ENCODE measurements at places on chromosomes 11 and 22.

DNA sequence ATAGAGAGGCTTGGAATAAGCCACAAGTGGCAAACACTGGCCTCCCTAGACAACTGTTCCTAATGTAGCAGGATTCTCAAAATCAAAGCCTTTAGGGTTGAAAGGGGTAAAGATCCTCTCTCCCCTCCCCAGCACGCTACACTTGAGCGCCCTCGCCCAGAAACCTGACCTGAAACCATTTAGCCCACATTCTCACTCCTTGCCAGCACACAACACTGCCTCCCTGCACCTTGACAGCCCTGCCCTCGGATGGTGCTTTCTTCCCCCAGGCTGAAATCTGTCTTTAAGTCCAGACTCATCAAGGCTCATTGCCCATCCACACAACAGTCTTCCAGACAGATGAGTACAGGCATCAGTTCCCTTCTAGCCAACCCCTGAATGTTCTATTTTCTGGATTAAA lies 26.5 kb downstream of the CWC15 start:
- no peak overlapping the region for H3K27ac ChIP-seq
- H3K4me3 ChIP-seq: no peak overlapping the region
- H3K4me1 ChIP-seq: peaks cover 7% of the 10 kb centered on the region

DNA sequence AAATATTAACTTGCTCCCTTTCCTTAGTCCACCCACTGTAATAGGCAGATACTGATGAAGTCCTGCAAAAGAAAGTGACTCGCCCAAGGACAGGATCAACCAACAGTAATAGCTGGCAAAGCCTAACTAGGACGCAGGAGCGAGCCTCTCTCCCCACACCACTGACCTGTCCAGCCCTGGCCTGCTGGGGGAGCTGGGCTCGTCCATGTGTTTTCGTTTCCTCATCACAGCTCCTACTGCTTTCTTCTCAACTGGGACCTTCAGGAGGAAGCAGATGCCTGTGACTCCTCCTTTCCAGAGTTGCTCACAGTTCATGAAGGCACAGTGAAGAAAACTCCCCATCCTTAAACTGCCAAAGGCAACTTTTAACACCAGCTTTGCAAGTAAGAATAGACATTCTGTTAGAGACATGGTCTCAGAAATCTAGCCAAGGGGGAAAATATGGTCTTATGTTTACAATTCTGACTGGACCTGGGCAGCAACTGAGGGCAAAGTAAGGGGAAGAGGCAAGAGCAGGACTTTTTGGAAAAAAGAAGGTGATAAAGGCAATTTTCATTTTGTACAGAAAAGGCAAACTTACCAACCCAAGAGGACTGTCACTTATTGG lies 11.6 kb upstream of the GPHA2 start:
- H3K36me3 ChIP-seq: no peaks in the 10 kb centered on the region
- H3K4me1 ChIP-seq: no peaks in the 10 kb centered on the region
- peaks cover 30% of the 10 kb centered on the region for H3K27me3 ChIP-seq
- H3K27ac ChIP-seq: no peak overlapping the region
- no peak overlapping the region for H3K4me3 ChIP-seq

DNA sequence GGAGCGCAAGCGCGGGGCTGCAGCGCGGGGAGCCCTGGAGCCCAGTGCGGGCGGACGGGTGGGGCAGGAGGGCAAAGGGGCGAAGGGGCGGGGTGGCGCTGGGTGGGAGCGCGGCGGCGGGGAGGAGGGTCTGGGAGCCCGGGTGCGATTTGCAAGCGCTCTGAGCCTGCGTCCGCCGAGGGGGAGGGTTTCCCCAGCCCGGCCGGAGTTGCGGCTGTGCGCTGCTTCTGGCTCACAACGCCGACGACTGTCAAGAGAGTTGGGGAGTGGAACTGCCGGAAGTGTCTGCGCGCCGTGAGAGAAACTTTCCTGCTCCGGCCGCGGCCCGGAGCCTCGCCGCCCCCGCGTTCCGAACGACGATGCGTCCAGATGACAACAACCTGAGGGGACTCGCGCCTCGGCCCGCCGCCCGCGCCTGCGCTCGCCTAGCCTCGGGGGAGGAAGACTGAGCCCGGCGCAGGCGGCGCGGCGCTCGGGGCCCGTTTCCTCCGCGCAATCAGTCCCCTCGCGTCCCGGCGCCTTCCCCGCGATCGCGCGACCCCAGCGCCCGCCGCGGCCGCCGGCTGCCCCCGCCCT lies at the start of gene ARHGAP42:
Gene ARHGAP42 (plus strand): TSS at position 235 of the 576 bp plus-strand sequence. CDS start 391 bp downstream, outside the sequence.
- no peak within 1 kb of the TSS for H3K27ac ChIP-seq
- peak within 1 kb of the TSS; percentile 86 for H3K4me3 ChIP-seq
- peak; percentile 47 for DNase-seq
- peaks cover 11% of the 10 kb centered on the region for H3K4me1 ChIP-seq
- H3K27me3 ChIP-seq: peaks cover 40% of the 10 kb centered on the region
- H3K36me3 ChIP-seq: no peaks in the 10 kb centered on the region

- no peaks in the 10 kb centered on the region for H3K4me1 ChIP-seq
- no peak for DNase-seq
- no peaks in the 10 kb centered on the region for H3K27me3 ChIP-seq
- no peak overlapping the region for H3K27ac ChIP-seq
- no peaks in the 10 kb centered on the region for H3K36me3 ChIP-seq
- H3K4me3 ChIP-seq: no peak overlapping the region
Observed at GRCh38 chr11:115238791-115239190, 265.4 kb downstream of the CADM1 start.

- peaks cover 4% of the 10 kb centered on the region for H3K36me3 ChIP-seq
- H3K4me3 ChIP-seq: no peak overlapping the region
- H3K27me3 ChIP-seq: no peaks in the 10 kb centered on the region
- H3K27ac ChIP-seq: no peak overlapping the region
- peaks cover 6% of the 10 kb centered on the region for H3K4me1 ChIP-seq
Observed at GRCh38 chr11:58742981-58743880, 11.5 kb upstream of the GLYAT start.

DNA sequence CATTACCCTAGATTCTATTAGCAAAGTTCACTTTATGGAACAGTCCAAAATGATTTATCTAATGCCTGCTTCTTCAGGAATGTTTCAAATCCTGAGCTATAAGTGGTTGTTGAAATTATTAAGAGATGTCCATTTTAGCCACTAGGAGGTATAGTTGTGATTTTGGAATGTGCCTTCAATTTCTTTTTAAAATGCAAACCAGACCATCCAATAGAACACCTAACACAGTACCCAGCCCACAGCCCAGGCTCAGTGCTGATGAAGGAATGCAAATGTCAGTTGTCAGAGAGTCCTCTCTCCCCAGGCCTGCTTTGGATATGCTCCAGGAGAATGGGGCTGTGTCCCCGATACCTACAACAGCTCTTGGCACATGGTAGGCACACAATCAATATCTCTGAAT lies 85.8 kb upstream of the E2F8 start:
- no peak overlapping the region for H3K4me3 ChIP-seq
- no peaks in the 10 kb centered on the region for H3K4me1 ChIP-seq
- no peak overlapping the region for H3K27ac ChIP-seq

DNA sequence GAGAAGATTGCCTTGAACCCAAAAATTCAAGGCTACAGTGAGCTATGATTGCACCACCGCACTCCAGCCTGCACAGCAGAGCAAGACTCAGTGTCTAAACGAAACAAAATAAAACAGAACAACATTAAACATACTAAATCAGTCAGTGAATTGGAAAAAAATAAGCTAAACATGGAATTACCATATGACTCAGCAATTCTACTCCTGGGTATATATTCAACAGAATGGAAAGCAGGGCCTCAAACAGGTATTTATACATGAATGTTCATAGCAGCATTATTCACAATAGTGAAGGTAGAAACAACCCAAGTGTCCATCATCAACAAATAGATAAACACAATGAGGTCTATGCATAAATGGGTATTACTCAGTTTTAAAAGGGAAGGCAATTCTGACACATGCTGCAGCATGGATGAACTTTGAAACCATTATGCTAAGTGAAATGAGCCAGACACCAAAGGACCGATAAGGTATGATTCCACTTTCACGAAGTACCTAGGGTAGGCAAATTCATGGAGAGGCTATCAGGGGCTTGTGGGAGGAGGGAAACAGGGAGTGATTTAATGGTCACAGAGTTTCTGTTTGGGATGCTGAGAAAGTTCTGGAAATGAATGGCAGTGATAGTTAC lies 15.5 kb downstream of the NTM start:
- H3K36me3 ChIP-seq: no peaks in the 10 kb centered on the region
- no peaks in the 10 kb centered on the region for H3K27me3 ChIP-seq
- no peak overlapping the region for H3K4me3 ChIP-seq
- DNase-seq: no peak
- H3K4me1 ChIP-seq: no peaks in the 10 kb centered on the region

DNA sequence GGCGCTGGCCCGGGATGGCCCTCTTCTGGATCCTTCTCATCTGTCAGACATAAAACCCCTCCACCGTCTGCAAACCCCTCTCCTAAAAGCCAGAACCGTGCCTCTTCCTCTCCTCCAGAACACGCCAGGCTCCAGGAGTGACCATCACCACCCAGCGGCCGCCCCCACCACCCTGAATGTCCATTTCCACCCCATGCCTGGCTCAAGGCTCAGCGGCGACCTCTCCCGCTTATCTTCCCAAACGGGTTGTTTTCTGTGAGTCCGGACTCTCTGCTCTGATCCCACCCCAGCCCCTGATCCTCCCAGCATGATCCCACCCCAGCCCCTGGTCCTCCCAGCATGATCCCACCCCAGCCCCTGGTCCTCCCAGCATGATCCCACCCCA lies 37.6 kb downstream of the CELSR1 start:
- peaks cover 8% of the 10 kb centered on the region for H3K4me1 ChIP-seq
- no peak for DNase-seq

DNA sequence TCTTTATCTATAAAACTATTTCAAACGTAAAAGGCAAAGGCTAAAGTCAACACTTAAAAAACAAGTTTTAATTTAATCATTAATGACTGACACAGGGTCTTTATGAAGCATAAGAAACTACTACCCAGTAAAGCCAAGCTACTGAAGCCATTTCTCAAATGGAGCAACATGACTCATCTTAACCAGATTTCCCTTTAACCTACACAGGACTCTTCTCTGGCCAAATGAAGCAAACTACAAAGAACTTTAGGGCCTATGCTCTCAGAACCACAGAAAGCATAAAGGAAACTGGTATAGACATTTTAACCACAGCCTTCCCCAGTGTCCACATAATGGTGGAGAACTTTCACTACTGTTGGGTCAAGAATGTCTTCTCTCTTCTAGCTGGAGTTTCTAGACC lies 34.7 kb downstream of the ALG9 start:
- H3K4me3 ChIP-seq: no peak overlapping the region
- peaks cover 31% of the 10 kb centered on the region for H3K36me3 ChIP-seq
- H3K4me1 ChIP-seq: peaks cover 21% of the 10 kb centered on the region
- no peak for DNase-seq
- H3K27ac ChIP-seq: no peak overlapping the region

DNA sequence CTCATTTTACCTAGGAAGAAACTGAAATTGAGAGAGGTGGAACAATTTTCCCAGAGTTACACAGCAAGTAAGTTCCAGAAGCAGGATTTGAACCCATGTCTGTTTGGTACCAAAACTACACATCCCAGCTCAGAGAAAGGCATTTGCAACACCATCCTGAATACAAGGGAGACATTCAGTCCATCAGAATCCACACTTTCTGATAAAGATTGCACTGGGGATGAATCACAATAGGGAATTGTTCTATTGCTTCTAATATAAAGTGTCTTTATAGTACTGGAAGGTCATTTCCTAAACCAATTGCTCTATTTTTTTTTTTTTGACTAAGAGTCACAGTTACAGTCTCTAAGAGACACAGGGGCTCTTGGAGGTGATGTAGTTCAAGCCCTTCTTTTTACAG lies 208.1 kb upstream of the CADM1 start:
- H3K27me3 ChIP-seq: no peaks in the 10 kb centered on the region
- H3K4me1 ChIP-seq: peaks cover 2% of the 10 kb centered on the region
- no peak for DNase-seq
- no peaks in the 10 kb centered on the region for H3K36me3 ChIP-seq
- no peak overlapping the region for H3K27ac ChIP-seq

GRCh38 chr11:113331441-113331840 lies 17.1 kb downstream of the TTC12 start:
- H3K27ac ChIP-seq: no peak overlapping the region
- H3K4me1 ChIP-seq: no peaks in the 10 kb centered on the region
- H3K27me3 ChIP-seq: no peaks in the 10 kb centered on the region
- H3K36me3 ChIP-seq: peaks cover 20% of the 10 kb centered on the region
- no peak for DNase-seq
- no peak overlapping the region for H3K4me3 ChIP-seq

DNA sequence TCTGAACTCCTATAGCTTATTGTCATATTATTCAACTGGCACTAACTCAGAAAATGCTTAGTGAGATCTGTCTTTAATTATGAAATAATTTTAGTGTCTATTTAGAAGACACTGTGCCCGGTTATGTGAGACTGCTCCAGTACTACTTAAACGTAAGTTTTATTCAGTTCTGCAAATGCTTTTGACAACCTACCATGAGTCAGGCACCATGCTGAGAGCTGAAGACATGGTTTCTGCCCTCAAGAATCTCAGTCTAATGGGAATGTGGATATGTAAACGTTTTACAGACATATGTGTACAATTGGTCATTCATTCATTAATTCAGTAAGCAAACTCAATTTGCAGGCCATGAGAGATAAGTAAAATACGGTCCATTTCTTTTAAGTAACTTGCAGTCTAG lies 40.0 kb downstream of the DCUN1D5 start:
- H3K27ac ChIP-seq: no peak overlapping the region
- DNase-seq: no peak
- peaks cover 2% of the 10 kb centered on the region for H3K4me1 ChIP-seq

- H3K4me1 ChIP-seq: peaks cover 3% of the 10 kb centered on the region
- peaks cover 39% of the 10 kb centered on the region for H3K27me3 ChIP-seq
- no peak overlapping the region for H3K27ac ChIP-seq
- DNase-seq: no peak
Observed at GRCh38 chr11:120511820-120512738, 531 bp downstream of the GRIK4 start.

- H3K27ac ChIP-seq: no peak overlapping the region
- no peaks in the 10 kb centered on the region for H3K36me3 ChIP-seq
- H3K27me3 ChIP-seq: peaks cover 6% of the 10 kb centered on the region
- no peak overlapping the region for H3K4me3 ChIP-seq
- no peak for DNase-seq
Observed at GRCh38 chr11:75718419-75719339, 1.0 kb downstream of the MOGAT2 start.

GRCh38 chr11:34565417-34566207 lies 52.0 kb upstream of the ELF5 start:
- DNase-seq: no peak
- H3K27me3 ChIP-seq: peaks cover 19% of the 10 kb centered on the region
- no peaks in the 10 kb centered on the region for H3K4me1 ChIP-seq
- no peak overlapping the region for H3K27ac ChIP-seq
- no peak overlapping the region for H3K4me3 ChIP-seq
- no peaks in the 10 kb centered on the region for H3K36me3 ChIP-seq

- peaks cover 9% of the 10 kb centered on the region for H3K4me1 ChIP-seq
- no peaks in the 10 kb centered on the region for H3K36me3 ChIP-seq
- no peak overlapping the region for H3K27ac ChIP-seq
- H3K4me3 ChIP-seq: no peak overlapping the region
- no peak for DNase-seq
Observed at GRCh38 chr22:19811811-19812771, 42.6 kb downstream of the GNB1L start.

All from activated naive CD8-positive, alpha-beta T cell treated with anti-CD3 and anti-CD28 coated beads, Interleukin-2, amount 10 ng/mL, durations not matched to agents 7 days and 5 days (primary cell).